ENCODE measurements at places on chromosomes 5 and 9.

DNA sequence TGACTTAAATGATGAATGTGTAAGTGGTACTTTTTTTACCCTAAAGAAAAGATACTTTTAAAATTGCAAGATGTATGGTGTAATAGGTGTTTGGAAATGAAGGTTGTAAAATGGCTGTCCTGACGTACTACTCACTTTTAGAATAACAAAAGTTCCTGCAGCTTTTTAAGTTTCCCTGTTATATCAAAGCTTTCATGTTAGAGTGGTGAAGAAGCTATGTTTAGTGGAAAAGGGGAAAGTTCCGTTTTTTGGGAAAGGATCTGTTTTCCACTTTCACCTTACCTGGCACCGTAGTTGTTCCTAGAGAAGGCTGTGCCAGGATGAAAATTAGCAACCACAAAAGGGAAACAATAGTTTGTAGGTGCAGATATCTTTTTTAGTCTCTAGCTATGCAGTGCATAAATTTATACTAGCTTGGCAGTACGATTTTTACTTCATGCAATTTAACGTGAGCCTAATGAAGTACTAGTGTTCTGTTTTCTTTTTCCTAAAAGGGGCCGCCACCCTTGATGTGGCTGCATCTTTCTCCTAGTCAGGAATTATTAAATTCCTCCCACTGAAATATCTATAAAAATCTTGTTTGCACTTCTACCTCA, 1.3 kb downstream of the TNPO1 start:
- DNase-seq, result no peak

DNA sequence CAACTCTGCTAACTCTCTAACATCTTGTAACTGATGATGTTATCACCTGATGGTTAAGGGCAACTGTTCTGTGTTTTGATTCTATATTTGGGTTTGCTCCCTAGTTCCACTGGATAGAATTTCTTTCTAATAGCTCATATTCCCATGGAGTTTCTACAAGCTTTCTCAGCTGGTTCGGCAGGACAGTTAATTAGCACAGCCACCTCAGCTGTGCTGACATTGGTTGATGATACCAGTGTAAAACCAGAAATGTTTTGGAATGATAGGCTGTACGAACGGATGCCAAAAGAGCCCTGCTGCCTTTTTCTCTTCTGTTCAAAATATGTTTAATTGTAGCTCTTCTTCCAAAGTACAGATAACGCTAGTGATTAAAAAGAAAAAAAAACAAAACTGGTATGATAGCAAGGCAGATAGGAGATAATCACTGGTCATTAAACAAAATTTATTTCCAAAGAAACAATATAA, 440.5 kb upstream of the ZNF608 start:
- DNase-seq, result no peak

GRCh38 chr9:1532171-1532570, 482.0 kb downstream of the DMRT2 start:
- DNase-seq, result no peak

DNA sequence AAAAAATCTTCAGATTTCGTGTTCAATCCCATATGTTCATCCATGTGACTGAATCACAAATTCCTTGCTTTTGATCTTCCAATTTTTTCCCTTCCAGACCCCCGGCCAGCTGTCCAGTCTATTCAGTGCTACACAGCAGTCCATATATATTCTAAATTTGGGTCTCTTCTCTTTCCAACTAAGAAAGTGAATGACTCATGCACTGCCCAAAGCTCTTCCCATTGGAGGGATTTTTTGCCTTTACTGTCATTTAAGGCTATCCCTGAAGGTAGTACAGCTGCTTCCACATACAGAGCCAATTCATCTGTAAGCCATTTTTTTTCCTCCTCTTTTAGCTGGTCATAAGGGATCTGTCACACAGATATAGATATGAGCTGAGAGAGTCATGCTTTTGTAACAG, 478.3 kb downstream of the DMRT2 start:
- DNase-seq, result no peak

- DNase-seq, result no peak
These were observed 89.1 kb upstream of the MINAR2 start for GRCh38 chr5:129658801-129659200.

GRCh38 chr5:138960145-138960692, 85.1 kb upstream of the LRRTM2 start:
- no peak for DNase-seq

- no peak for DNase-seq
These were observed 96.5 kb upstream of the ADRA1B start for GRCh38 chr5:159819591-159820411.

DNA sequence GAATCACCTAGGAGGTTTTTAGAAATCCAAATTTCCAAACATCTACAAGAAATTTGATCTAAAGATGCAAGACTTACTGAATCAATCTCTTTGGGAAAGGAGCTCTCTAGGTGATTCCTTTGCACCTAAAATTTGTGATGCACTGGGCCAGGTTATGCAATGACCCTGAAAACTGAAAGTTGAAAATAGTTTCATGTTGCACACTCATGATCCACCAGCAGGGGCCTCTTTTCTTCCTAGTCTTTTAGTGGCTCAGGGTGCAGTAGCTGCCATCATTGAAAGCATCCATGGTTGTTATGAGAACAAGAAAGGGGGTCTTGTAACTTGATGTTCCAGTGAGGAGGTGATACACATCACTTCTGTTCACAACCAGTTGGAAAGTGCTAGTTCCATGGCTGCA, 486.8 kb downstream of the PSAT1 start:
- no peak for DNase-seq

DNA sequence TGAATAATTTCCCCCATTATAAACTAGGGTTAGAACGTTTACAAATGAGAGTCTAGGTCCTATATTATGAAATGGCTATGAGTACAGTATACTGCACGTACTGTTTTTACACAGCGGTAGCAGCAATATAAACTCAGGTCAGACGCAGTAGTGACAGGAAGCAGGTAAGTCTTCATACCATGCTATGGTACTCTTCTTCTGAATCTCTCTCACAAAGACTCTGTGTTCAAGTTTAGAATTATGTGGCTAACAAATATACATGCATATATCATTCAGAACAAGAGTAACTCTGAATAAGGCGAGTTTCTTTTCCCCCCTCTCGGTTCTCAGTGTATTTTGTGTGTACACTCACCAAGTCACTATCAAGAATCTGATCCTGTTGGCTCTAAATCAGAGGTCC, 114.9 kb upstream of the KLF9 start:
- no peak for DNase-seq

- DNase-seq, result no peak
These were observed 268.6 kb downstream of the FER start for GRCh38 chr5:109016300-109016699.

DNA sequence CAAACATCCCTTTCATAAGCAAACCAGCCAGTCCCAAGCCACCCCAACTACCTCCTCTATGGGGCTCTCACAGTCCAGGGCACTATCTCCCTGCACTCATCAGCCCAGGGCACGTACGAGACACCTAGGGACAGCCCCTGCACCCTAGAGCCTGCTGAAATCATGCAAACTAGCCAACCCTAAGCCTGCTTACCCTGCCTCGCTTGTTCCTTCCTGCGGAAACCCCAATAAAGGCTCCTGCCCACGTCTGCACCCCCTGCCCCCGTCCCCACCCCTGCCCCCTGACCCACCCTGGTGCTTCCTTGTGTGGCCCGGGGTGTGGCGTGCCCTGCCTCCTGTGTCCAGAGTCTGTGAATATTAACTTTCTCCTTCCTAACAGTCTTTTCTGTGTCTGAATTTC, 135.9 kb downstream of the GADD45G start:
- no peak for DNase-seq

GRCh38 chr5:137802282-137803210, 48.4 kb upstream of the HNRNPA0 start:
- no peak for DNase-seq

- DNase-seq, result no peak
These were observed 66.7 kb downstream of the TLE1 start for GRCh38 chr9:81622471-81623255.

DNA sequence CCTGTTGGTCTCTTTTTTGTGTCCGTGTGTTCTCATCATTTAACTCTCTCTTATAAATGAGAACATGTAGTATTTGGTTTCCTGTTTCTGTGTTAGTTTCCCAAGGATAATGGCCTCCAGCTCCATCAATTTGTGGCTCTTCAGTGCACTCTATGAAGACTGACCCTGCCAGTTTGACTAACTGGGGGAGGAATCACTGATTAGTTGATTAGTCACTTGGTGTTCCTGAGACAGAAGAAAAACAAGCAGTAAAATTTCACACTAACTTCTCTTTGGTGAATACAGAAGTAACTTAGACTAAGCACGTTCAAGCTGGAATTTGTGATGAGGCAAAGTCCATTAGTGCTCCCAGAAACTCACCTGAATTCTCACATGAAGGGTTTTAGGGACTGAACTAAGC, 495.8 kb upstream of the RORB start:
- DNase-seq, result no peak

DNA sequence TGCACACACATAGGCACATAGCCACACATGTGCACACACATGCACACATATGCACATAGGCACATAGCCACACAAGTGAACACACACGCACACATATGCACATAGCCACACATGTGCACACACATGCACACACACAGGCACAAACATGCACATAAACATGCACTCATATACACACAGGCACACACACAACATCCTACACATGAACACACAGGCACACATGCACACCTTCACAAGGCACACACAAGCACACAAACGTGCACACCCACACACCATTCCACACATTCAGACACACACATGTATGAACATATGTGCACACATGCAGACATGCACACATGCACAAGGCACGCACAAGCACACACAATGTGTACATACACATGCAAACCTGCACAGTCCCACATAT, 484.7 kb downstream of the IRX1 start:
- DNase-seq, result no peak

DNA sequence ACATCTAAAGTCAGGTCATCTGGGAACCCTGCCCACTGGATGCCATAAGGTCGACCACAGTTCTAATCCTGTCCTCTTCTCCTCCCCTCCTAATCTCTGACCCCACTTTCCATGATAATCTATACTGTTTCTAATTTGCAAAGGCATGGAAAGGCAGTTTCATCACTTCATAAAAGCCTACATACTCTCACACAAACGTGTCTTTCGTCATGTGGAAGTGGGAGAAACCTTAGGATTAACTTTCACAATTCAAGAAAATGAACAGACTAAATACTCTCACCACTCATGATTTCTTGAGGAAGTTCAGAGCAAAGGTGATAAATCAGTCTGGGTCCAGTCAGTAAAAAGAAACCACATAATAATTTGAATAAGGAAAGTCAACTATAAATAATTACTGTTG, 5.5 kb downstream of the FANCC start:
- no peak for DNase-seq

- no peak for DNase-seq
These were observed 35.4 kb downstream of the F2R start for GRCh38 chr5:76751291-76751690.

GRCh38 chr5:78773655-78774054, 125.1 kb upstream of the LHFPL2 start:
- DNase-seq, result no peak

DNA sequence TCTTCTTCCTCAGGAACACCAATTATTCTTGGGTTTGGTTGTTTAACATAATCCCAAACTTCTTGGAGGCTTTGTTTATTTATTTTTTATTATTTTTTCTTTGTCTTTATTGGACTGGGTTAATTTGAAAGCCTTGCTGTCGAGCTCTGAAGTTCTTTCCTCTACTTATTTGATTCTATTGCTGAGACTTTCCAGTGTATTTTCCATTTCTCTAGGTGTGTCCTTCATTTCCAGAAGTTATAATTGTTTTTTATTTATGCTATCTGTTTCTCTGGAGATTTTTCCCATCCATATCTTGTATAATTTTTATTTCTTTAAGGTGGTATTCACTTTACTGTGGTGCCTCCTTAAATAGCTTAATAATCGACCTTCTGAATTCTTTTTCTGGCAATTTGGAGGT, 8.8 kb upstream of the RIOK2 start:
- DNase-seq, result no peak

DNA sequence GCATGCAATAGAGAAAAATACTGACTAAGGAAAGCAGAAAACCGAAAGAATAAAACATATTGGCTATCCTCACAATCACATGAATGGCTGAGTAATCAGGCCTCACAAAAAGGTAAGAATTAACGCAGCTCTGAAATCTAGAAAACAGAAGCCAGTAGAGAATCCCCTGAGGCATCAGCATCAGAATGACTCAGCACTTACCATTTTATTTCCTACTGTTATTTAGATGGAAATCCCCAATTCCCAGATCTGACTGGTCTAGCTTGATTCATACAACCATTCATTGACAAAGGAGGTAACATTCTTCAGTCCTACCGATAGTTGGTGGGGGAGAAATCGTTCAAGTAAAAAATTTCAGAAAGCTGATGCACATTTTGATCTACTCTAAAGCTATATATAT, 1408.4 kb upstream of the WWC1 start:
- no peak for DNase-seq

- DNase-seq, result no peak
These were observed 99.2 kb downstream of the WDR70 start for GRCh38 chr5:37478121-37478894.

Measured in stimulated activated CD8-positive, alpha-beta memory T cell treated with anti-CD3 and anti-CD28 coated beads, Interleukin-7, amount 100 ng/mL, for 4 hours (primary cell).